ENCODE measurements at places on chromosomes 7 and 10.

DNA sequence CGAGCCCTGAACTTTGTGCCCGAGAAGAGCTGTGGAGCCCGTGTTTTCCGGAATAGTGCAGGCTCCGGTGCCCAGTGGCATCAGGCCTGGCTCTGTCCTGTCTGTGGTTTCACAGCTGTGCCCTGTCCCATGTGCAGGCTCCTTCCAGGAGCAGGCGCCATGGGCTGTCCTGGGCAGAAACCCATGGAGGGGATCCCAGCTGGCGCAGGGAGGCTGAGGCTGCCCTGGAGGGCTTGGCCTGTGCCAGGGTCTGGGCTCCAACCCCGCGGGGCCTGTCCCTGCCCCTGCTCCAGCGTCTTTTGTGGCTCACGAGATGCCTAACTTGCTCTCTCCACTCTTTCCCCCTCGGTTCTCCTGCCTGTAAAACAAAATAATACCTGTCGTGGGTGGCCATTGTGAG is 23.3 kb upstream of the CRHR2 start:
- no peak overlapping the region for H3K27ac ChIP-seq
- H3K4me3 ChIP-seq = no peak overlapping the region
- peaks cover 5% of the 10 kb centered on the region for H3K27me3 ChIP-seq
- no peak for DNase-seq

GRCh38 chr10:119316002-119316358 is 108.6 kb downstream of the GRK5 start:
- H3K36me3 ChIP-seq = no peaks in the 10 kb centered on the region
- H3K4me3 ChIP-seq = no peak overlapping the region
- peaks cover 22% of the 10 kb centered on the region for H3K4me1 ChIP-seq
- no peaks in the 10 kb centered on the region for H3K27me3 ChIP-seq
- H3K27ac ChIP-seq = no peak overlapping the region
- DNase-seq = no peak

GRCh38 chr7:64541438-64542359 is 21.2 kb downstream of the ZNF680 start:
- no peak overlapping the region for H3K4me3 ChIP-seq
- H3K27ac ChIP-seq = peak overlapping the region; percentile 73
- H3K36me3 ChIP-seq = peaks cover 29% of the 10 kb centered on the region
- peaks cover 6% of the 10 kb centered on the region for H3K4me1 ChIP-seq
- H3K27me3 ChIP-seq = no peaks in the 10 kb centered on the region
- DNase-seq = no peak

GRCh38 chr7:16345979-16346958 is 75.1 kb downstream of the CRPPA start:
- no peaks in the 10 kb centered on the region for H3K27me3 ChIP-seq
- peaks cover 26% of the 10 kb centered on the region for H3K4me1 ChIP-seq

- H3K27me3 ChIP-seq = no peaks in the 10 kb centered on the region
- DNase-seq = no peak
- peaks cover 2% of the 10 kb centered on the region for H3K4me1 ChIP-seq
- no peak overlapping the region for H3K4me3 ChIP-seq
- H3K27ac ChIP-seq = no peak overlapping the region
Observed at GRCh38 chr7:14020339-14020900, 31.0 kb upstream of the ETV1 start.

GRCh38 chr10:15601819-15602218 is 117.9 kb downstream of the ITGA8 start:
- H3K36me3 ChIP-seq = no peaks in the 10 kb centered on the region
- peaks cover 25% of the 10 kb centered on the region for H3K4me1 ChIP-seq
- H3K27me3 ChIP-seq = peaks cover 19% of the 10 kb centered on the region
- DNase-seq = no peak
- H3K27ac ChIP-seq = peak overlapping the region; percentile 19
- H3K4me3 ChIP-seq = no peak overlapping the region

DNA sequence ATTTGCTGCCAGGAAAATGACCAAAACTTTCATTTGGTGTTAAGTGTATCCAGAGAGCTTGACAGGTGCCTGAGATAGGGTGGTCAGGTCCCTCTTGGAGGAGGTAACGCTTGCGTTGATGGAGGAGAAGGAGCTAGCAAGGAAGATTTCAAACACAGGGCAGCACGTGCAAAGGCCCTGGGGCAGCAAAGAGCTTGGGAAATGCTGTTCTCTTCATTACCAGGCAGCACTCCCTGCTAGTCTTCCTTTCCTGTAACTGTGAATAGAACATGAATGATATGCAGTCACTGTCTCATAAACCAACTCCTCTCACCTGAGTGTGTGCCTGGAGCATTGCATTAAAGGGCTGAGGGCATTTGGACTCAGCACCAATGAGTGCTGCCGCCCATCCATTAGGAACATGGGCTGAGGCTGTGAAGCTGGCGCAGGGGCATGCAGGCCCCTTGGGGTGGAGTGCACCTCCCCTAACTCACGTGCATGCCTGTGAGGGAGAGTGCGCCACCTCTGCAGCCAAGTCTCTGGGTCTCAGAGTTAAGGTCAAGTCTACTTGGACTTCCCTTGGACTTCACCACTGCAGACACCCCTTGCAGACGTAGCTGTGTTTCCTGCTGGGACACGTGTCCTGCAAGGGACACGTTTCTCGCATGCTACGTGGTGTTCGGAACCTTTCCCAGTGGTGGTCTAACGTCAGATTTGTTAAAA is 136.8 kb downstream of the PAXIP1 start:
- H3K27me3 ChIP-seq = peaks cover 59% of the 10 kb centered on the region
- no peak overlapping the region for H3K27ac ChIP-seq
- H3K36me3 ChIP-seq = no peaks in the 10 kb centered on the region
- DNase-seq = no peak
- H3K4me3 ChIP-seq = no peak overlapping the region

DNA sequence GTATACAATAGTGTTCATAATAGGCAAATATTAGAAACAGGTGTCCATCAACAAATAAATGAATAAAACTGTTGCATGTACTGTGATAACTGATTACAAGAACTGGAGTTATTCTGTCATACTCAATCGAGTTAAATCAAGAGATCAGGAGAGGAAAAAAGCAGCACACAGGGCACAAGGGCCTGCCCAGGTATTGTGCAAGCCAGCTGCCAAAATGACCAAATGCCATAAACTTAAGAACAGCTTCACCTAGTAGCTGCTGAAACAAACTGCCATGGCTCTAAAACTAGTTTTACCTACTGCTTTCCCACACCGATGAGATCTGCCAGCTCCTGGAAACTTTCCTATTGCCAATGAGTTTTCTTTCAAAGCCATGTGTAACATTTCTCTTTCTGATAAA is 12.2 kb downstream of the GSAP start:
- DNase-seq = no peak
- H3K4me3 ChIP-seq = no peak overlapping the region
- no peaks in the 10 kb centered on the region for H3K36me3 ChIP-seq
- H3K27ac ChIP-seq = no peak overlapping the region
- no peaks in the 10 kb centered on the region for H3K27me3 ChIP-seq

GRCh38 chr7:128309976-128310375 is 33.7 kb downstream of the RBM28 start:
- H3K4me1 ChIP-seq = no peaks in the 10 kb centered on the region
- no peaks in the 10 kb centered on the region for H3K27me3 ChIP-seq
- peaks cover 58% of the 10 kb centered on the region for H3K36me3 ChIP-seq
- DNase-seq = no peak
- no peak overlapping the region for H3K4me3 ChIP-seq
- no peak overlapping the region for H3K27ac ChIP-seq

- H3K27ac ChIP-seq = no peak overlapping the region
- no peak overlapping the region for H3K4me3 ChIP-seq
- no peak for DNase-seq
- H3K36me3 ChIP-seq = no peaks in the 10 kb centered on the region
- H3K27me3 ChIP-seq = no peaks in the 10 kb centered on the region
Observed at GRCh38 chr7:81367326-81367931, 402.4 kb downstream of the HGF start.

DNA sequence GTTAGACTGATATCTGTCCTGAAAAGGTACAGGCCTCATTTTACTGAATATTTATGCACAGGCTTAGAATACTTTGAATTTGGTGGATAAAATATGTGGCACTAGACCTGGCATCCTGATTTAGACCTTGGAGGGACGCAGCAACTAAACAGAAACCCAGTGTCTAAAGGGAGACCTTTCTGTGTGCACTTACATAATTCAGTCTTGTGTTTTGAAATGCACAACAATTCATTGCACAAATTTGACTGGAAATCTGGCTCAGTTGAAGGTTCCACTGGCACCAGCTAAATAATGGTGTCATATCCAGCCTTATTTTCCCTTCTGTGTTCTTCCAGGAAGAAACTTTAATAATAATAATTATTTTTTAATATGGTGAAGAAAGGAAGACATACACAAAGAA is 142.1 kb downstream of the SND1 start:
- no peaks in the 10 kb centered on the region for H3K36me3 ChIP-seq
- no peak for DNase-seq
- H3K27me3 ChIP-seq = no peaks in the 10 kb centered on the region
- no peak overlapping the region for H3K27ac ChIP-seq
- peaks cover 6% of the 10 kb centered on the region for H3K4me1 ChIP-seq
- no peak overlapping the region for H3K4me3 ChIP-seq

- no peak overlapping the region for H3K27ac ChIP-seq
- H3K4me3 ChIP-seq = no peak overlapping the region
- no peak for DNase-seq
- H3K36me3 ChIP-seq = no peaks in the 10 kb centered on the region
Observed at GRCh38 chr10:101749047-101750016, 26.6 kb downstream of the FGF8 start.

GRCh38 chr7:137879357-137880158 is 32.8 kb upstream of the DGKI start:
- no peak overlapping the region for H3K4me3 ChIP-seq
- no peaks in the 10 kb centered on the region for H3K27me3 ChIP-seq
- peaks cover 17% of the 10 kb centered on the region for H3K4me1 ChIP-seq
- DNase-seq = no peak
- H3K36me3 ChIP-seq = peaks cover 65% of the 10 kb centered on the region

DNA sequence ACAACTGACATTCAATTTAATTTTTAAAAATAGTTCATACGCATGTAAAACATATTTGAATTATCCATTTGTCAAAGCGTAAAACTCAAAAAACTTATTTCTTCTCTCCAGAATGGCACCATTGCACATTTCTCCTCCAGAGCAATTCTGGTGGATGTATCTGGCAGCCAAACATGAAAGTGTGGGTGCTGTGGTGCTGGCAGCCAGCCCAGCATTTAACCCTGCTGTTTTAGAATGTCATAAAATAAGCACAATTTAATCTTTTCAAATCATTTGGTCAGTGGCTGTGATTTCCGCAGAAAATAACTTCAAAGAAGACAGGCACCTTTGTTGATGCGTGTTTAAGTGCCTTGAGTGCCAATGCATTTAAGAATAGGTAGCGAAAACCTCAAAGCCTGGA is 302.7 kb upstream of the MEOX2 start:
- no peak for DNase-seq
- no peaks in the 10 kb centered on the region for H3K4me1 ChIP-seq
- H3K27me3 ChIP-seq = no peaks in the 10 kb centered on the region

GRCh38 chr7:20828947-20829346 is 42.3 kb upstream of the SP8 start:
- H3K27ac ChIP-seq = no peak overlapping the region
- no peak overlapping the region for H3K4me3 ChIP-seq
- no peaks in the 10 kb centered on the region for H3K4me1 ChIP-seq
- H3K27me3 ChIP-seq = peaks cover 58% of the 10 kb centered on the region
- DNase-seq = no peak

GRCh38 chr10:30502266-30503060 is 68.5 kb downstream of the MAP3K8 start:
- no peak for DNase-seq
- no peaks in the 10 kb centered on the region for H3K4me1 ChIP-seq
- peaks cover 4% of the 10 kb centered on the region for H3K27me3 ChIP-seq
- H3K36me3 ChIP-seq = no peaks in the 10 kb centered on the region
- no peak overlapping the region for H3K27ac ChIP-seq

GRCh38 chr10:122510326-122510725 is 49.0 kb downstream of the HTRA1 start:
- no peaks in the 10 kb centered on the region for H3K36me3 ChIP-seq
- peak; percentile 57 for DNase-seq
- H3K4me1 ChIP-seq = peaks cover 44% of the 10 kb centered on the region
- H3K27me3 ChIP-seq = no peaks in the 10 kb centered on the region
- H3K27ac ChIP-seq = peak overlapping the region; percentile 94
- H3K4me3 ChIP-seq = no peak overlapping the region

GRCh38 chr10:102744374-102745051 is 765 bp downstream of the WBP1L start:
- peak overlapping the region; percentile 93 for H3K4me3 ChIP-seq
- H3K27me3 ChIP-seq = no peaks in the 10 kb centered on the region
- H3K4me1 ChIP-seq = peaks cover 28% of the 10 kb centered on the region
- peak overlapping the region; percentile 94 for H3K27ac ChIP-seq
- peaks cover 3% of the 10 kb centered on the region for H3K36me3 ChIP-seq
- no peak for DNase-seq

GRCh38 chr10:27771231-27771630 is 25.6 kb upstream of the MKX start:
- H3K27me3 ChIP-seq = peaks cover 9% of the 10 kb centered on the region
- no peak for DNase-seq
- H3K4me1 ChIP-seq = peaks cover 15% of the 10 kb centered on the region

- peaks cover 24% of the 10 kb centered on the region for H3K4me1 ChIP-seq
- H3K27me3 ChIP-seq = no peaks in the 10 kb centered on the region
- H3K27ac ChIP-seq = no peak overlapping the region
- no peak for DNase-seq
- H3K36me3 ChIP-seq = no peaks in the 10 kb centered on the region
Observed at GRCh38 chr10:69409968-69410367, 6.8 kb downstream of the TACR2 start.

GRCh38 chr10:28520346-28520745 is 12.6 kb upstream of the WAC start:
- H3K27me3 ChIP-seq = peaks cover 1% of the 10 kb centered on the region
- H3K27ac ChIP-seq = no peak overlapping the region
- H3K36me3 ChIP-seq = peaks cover 36% of the 10 kb centered on the region
- no peak for DNase-seq
- H3K4me3 ChIP-seq = no peak overlapping the region

DNA sequence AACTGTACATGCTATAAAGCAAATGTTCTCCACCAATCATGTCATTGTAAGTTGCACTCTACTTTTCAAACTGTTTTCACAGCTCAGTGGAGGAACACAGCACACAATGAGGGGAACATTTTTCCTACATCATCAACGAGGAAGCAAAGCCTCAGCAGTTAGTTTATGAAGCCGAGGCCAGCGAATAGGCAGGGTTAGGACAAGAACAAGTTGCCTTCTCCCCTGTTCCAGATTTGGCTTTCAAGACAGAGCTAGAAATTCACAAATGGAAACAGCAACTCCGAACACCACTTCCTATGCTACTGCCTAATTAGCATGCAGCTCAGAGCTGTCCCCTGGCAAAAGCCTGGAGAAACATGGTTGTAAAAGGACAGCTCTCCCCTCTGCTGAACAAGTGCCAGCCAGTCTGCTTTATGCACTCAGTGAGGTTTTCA is 19.8 kb downstream of the ITGB8 start:
- no peak for DNase-seq
- peaks cover 33% of the 10 kb centered on the region for H3K4me1 ChIP-seq
- H3K27me3 ChIP-seq = no peaks in the 10 kb centered on the region
- no peak overlapping the region for H3K4me3 ChIP-seq
